ENCODE measurements at places on chromosomes 5 and 9.

- DNase-seq, result no peak
Observed at GRCh38 chr9:112288029-112288428, 45.4 kb downstream of the PTBP3 start.

- DNase-seq, result no peak
Observed at GRCh38 chr5:141003031-141003430, 36.8 kb downstream of the PCDHAC2 start.

DNA sequence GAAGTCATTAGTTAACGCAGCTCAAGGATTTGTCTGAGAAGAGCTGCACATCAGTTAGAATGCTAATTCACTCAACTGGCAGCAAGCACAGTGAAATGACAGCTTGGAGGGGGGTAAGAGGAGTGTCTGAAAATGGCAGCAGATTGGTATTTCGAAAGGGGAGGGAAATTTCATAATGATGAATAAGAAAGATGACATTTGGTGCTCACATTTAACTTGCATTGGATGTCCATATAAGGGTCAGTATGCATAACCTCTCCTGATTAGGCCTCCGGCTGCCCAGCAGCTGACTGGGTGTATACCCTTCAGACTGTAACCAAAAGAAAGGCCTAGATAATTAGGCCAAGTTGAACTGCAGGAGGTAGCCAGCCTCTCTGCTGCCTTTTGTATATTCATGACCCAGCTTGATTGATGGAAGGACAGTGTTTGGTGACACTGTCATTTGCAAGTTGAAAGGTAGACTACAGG is 131.0 kb downstream of the PBX3 start:
- no peak for DNase-seq

DNA sequence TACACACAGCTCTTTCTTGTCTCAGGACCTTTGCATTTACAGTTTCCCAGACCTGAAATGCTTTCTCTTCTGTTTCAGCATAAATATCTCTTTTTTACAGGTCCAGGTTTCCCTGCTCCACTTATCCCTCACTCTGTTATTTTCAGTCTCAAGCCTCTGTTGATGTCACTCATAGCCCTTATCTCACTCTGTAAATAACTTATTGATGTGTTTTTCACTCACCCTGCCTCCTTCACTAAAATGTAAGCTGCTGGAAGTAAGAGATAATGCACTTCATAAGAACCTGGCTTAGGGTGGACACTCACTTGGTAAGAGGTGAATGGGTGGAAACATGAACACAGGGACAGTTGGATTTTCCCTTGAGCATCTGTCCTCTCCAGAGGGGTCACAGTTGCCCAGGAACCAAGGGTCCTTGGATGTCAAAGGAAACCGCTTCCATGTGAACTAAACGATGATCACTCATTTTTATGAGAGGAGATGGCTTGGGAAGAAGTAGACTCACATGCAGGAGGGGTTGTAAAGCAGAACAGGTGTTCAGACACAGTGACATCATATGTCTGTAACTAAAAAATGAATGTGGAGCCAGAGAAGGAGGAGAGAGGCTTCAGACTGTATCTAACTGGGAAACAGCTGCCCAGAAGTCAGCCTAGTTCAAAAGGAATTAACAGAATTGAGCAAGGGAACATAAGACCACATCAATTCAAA is 5.5 kb upstream of the HTR4 start:
- DNase-seq, result no peak

GRCh38 chr5:149237662-149238061 is 34.0 kb upstream of the AFAP1L1 start:
- no peak for DNase-seq

DNA sequence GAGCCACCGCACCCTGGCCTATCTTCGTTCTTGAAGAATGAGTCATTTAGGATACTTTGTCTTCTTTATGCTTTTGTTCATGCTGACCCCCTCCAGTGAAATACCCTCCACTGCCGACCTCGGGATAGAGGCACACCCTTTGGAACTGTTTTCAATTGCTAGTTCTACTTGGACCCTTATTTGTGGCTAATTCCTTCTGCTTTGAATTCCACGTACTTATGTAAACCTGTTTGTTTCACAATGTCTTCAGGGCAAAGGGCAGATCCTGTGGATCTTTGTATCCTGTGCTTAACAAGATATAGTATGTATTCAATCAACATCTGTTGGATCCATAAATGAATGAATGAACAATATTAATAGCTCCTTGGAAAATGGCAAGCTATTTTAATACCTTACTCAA is 19.6 kb upstream of the AOPEP start:
- DNase-seq, result no peak

GRCh38 chr9:106921341-106921899 is 58.5 kb downstream of the ZNF462 start:
- peak; percentile 40 for DNase-seq

DNA sequence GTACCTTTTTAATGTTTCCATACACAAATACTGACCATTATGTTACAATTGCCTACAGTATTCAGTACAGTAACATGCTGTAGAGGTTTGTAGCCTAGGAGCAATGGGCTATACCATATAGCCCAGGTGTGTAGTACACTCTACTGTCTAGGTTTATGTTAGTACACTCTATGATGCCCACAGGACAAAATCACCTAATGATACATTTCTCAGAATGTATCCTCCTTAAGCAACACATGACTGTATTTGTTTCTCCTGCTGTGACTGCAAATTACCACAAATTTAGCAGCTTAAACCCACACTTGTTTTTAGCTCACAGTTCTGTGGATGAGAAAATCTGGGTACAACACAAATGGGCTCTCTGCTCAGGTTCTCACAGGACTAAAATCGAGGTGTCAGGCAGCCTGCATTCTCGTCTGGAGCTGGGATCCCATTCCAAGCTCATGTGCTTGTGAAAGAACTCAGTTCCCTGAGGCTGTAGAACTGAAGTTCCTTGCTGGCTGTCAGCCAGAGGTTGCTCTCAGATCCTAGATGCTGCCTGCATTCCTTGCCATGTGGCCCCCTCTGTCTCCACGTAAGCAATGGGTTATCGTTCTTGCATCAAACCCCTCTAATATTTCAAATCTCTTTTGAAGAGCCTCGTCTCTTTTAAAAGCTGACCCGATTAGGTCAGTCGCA is 38.6 kb upstream of the PIK3R1 start:
- DNase-seq, result no peak

DNA sequence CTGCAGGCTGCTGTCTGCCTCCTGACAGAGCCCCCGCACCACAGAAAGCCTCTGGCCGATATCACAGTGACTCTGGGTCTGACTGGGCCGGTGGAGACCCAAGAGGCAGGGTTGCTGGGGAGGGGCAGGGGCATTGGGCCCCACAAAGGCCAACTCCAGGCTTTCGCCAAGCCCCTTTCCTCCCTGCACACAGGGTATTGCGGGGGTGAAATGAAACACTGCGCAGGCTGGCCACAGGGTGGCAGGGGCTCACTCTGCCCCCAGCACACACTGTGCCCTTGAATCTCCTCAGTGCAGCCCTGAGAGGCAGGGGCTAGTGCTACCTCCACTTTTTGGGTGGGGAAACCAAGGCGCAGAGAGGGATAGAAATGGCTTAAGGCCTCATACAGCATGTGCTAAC is 44.6 kb downstream of the BARX1 start:
- no peak for DNase-seq

GRCh38 chr9:72300873-72301272 is 64.1 kb downstream of the ZFAND5 start:
- DNase-seq, result no peak

DNA sequence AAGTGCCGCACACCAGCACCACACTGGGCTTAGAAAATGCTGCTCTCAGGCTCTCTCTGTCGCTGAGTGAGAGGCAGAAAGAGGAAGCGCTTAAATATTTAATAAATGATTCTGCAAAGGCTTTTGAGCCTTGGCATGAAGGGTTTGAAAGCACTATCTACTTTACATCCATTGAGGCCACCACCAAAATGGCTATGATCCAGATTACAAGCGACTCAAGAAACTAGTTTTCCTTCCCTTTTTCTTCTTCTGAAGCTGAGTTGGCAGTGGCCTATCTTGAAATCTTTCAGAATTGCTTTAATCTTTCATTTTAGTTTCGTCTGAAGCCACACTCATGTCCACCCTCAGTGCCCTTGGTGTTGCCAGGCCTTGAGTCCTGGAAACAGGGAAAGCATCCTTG is 59.5 kb downstream of the EBF1 start:
- DNase-seq, result no peak

GRCh38 chr5:177456976-177457851 is 10.6 kb downstream of the PRR7 start:
- DNase-seq, result peak; percentile 77

GRCh38 chr9:111037356-111037707 is 938 bp downstream of the LPAR1 start:
- DNase-seq, result no peak

GRCh38 chr9:134431626-134432025 is 105.4 kb downstream of the RXRA start:
- DNase-seq, result no peak

DNA sequence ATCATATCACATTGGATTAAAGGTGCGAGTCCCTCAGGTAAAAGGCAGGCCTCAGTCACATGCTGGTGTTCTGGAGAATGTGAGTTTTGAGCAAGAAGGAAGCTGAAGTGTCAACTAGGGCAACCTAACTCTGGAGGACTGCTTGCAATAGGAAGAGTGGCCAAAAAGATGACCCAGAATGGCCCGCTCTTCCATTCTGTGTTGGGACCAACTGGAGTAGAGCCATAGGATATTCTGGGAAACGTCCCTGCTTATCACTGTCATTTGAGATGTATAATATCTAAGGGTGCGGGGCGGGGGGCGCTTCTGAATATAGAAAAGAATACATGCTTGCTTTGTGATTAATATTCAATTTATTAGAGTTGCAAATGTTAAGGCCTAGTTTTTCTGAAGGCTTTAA is 7.1 kb upstream of the TRIM7 start:
- DNase-seq, result no peak
